ENCODE measurements at places on chromosomes 5 and 9. TPM values are rescaled to one million over a fixed set of nuclear protein-coding genes. Genes with fewer than 3 reads are reported as not detected.

The IL17B gene
- not detected for total RNA-seq

The SRD5A1 gene
- 42.4 TPM for total RNA-seq

The CAMK2A gene
- total RNA-seq: 0.28 TPM

The DNAH5 gene
- total RNA-seq: 0.50 TPM

The MLLT3 gene
- 9.6 TPM for total RNA-seq

The IL13 gene
- total RNA-seq: not detected

The SEC24A gene
- total RNA-seq: 31.0 TPM

The EEIG1 gene
- 51.3 TPM for total RNA-seq

The CDH12 gene
- total RNA-seq: not detected

The C5orf63 gene
- not detected for total RNA-seq

The IL7R gene
- total RNA-seq: 0.25 TPM

The PWWP2A gene
- 63.0 TPM for total RNA-seq

The ZSWIM6 gene
- 11.4 TPM for total RNA-seq

The DMRT3 gene
- total RNA-seq: not detected

The PCDHB10 gene
- 1.9 TPM for total RNA-seq

The HTR4 gene
- total RNA-seq: not detected

The UBE2QL1 gene
- total RNA-seq: 0.43 TPM

The SPINK6 gene
- total RNA-seq: not detected

The AOPEP gene
- total RNA-seq: 14.3 TPM

The CBY3 gene
- 1.4 TPM for total RNA-seq

The ZMYND19 gene
- total RNA-seq: 58.5 TPM

The LRRC19 gene
- not detected for total RNA-seq

The NEUROG1 gene
- total RNA-seq: not detected

The CCNI2 gene
- 1.4 TPM for total RNA-seq

The UNC5A gene
- 4.0 TPM for total RNA-seq

The IFT74 gene
- total RNA-seq: 17.8 TPM

The SH3PXD2B gene
- total RNA-seq: 72.9 TPM

The ZNF608 gene
- total RNA-seq: 40.8 TPM

The PROP1 gene
- not detected for total RNA-seq

The ADRA1B gene
- not detected for total RNA-seq

The PCDHGA5 gene
- total RNA-seq: 1.3 TPM

The PARP8 gene
- total RNA-seq: 27.6 TPM

All from H1 (cell line).